SK-MEL-5 (cell line): ENCODE measurements at places on chromosomes 11 and 22. TPM values are rescaled to one million over a fixed set of nuclear protein-coding genes. Genes with fewer than 3 reads are reported as not detected.

DNA sequence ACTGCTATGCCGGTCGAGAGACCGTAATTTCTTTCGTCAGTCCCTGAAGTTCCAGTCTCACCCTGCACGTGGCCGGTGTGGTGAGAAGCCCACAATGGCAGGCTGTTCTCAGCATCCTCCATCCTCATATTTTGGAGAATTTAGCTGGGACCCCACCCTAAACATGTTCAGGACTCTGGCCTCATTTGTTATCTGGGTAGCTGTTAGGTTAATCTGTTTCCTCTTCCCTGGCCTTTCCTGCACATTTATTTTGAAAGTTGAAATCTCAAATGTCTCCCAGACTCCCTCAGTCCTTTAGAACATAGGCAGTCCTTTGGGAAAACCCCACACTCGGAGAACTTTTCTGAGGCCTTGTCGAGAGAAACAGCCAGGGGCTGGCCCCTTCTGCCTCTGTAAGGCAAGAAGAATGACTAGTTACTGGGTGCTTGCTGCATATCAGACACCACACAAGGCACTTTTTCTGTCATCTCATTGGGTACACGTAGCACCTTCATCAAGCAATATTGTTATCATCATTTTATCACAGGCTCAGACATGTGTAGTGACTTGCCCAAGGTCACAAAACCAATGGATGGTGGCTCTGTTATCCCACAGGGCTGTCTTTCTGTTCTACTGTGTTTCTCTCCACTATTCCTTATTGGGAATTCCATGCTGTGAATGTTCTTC is 109.3 kb upstream of the CRYBB3 start:
- no peak for DNase-seq

LRRC55 gene
- not detected in 2 replicates for total RNA-seq

GRCh38 chr11:47257517-47258316 is at the start of gene NR1H3:
Gene NR1H3 (plus strand): TSS chr11:47257996. CDS start chr11:47259217, 1,221 bp downstream.
- peak; percentile 50 for DNase-seq

MS4A5 gene
- total RNA-seq, result not detected in 2 replicates

DNA sequence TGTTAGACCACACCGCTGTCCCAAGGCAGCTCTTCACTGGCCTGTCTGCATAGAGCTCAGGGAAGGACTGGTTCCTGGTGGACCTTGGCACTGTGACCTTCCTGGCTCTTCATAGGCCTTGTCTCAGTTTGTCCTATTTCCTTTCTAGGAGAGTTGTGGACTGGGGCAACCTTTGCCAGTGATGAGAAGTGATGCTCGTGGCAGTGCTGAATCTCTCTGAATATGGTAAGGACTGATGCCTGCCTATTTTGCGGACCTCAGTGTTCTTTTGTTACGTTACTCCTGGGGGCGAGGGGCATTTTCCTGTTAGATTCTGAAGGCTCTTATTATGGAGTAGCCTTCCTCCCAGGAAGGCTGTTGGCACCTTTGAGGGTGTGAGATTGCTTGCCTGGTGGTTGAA is 24.2 kb downstream of the CABIN1 start:
- DNase-seq, result no peak

SCGB1A1 gene
- total RNA-seq, result not detected in 2 replicates

- DNase-seq, result peak; percentile 70
These were observed 1.9 kb downstream of the POLD4 start for GRCh38 chr11:67351275-67352005.

ROM1 gene
- total RNA-seq, result 0.79 and 1.2 TPM in 2 replicates

HEPN1 gene
- not detected in 2 replicates for total RNA-seq

CBLIF gene
- 0.55 TPM in 1 of 2 replicates, not detected in the other for total RNA-seq

USP2 gene
- 0.37 and 0.40 TPM in 2 replicates for total RNA-seq

DNA sequence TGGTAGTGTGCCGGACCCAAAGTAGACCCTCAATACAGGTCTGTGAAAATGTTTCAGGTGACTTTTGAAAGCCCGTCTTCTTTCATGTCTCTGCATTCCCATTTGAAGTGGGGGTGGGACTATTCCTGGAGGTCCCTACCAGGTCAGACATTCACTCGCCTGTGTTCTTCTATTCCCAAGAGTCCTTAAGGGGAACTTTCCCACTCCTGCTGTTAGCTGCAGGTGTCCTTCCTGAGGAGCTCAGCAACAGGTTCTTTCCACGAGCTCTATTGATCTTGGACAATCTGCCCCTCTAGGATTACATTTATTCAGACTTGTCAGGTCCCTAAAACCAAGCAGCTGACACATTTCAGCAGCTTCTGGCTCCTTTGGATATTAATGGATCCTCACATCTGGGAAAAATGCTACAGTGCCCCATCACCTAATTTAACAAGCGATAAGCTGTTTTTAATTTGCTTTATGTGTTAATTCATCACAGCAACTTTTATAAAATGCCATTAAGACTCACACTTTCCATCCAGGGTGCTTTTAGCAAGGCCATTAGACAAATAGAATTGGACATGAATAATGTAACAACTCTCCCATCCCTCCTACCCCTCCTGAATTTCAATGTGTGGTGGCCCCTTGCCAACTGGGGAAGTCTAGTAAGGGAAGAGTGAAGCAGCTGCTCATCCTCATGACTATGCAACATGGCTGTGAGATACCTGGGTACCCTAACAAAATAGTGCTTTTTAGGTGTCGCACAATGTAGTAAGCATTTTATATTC is 259.5 kb upstream of the CCDC90B start:
- DNase-seq, result no peak

LMO1 gene
- total RNA-seq, result 0.29 TPM in 1 of 2 replicates, not detected in the other

PAMR1 gene
- not detected in 2 replicates for total RNA-seq

DNA sequence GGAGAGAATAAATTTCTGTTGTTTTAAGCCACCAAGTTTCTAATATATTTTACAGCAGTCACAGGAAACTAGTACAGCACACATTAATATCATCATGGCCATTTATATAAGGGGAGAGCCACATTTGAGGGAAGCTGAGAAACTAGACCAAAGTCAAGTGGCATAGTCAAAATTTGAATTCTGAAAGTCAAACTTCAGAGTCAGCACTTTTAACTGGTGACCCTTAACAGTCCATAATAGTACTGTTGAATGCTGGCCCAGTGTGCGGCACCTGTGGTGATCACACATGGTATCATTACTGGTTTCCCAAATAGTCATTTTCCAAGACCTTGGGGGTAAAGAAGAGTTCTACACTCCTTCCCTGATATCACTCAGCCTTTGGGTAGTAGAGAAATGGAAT is 44.3 kb upstream of the PAX6 start:
- no peak for DNase-seq

- peak; percentile 15 for DNase-seq
These were observed 645 bp downstream of the RTCB start for GRCh38 chr22:32411402-32411801.

- no peak for DNase-seq
These were observed 150.7 kb upstream of the CCDC90B start for GRCh38 chr11:83436855-83437254.

RFPL2 gene
- total RNA-seq, result 4.1 and 5.3 TPM in 2 replicates

TSPAN18 gene
- not detected in 2 replicates for total RNA-seq

ASCC2 gene
- total RNA-seq, result 47.8 and 57.2 TPM in 2 replicates

SOX6 gene
- 83.2 and 84.9 TPM in 2 replicates for total RNA-seq

POGLUT3 gene
- total RNA-seq, result 15.0 and 16.5 TPM in 2 replicates

SHISAL1 gene
- 0.58 and 0.67 TPM in 2 replicates for total RNA-seq
